ENCODE measurements at places on chromosomes 5 and 9.

- DNase-seq, result no peak
These were observed 19.0 kb upstream of the C1QTNF3 start for GRCh38 chr5:34061993-34062392.

GRCh38 chr5:157212307-157212706, 31.7 kb downstream of the ITK start:
- DNase-seq, result no peak

- DNase-seq, result no peak
These were observed 71.3 kb upstream of the CXCL14 start for GRCh38 chr5:135650081-135650480.

DNA sequence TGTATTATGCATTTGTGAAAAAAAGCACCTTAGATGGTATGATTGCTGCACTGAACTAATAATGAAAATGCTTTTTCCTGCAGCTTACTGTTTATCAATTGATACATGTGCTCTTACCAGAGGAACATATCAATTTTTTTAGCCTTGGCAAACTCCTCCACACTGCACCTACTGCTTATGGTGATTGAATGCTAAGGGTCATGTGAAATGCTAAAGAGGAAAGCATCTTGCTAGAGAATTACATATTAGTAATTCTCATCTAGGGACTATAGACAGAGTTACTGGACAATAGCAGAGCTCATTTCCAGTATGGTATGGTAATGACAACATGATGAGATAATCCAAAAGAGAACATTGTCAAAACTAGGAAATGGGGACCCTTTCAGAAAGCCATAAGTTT, 817.1 kb downstream of the CDH12 start:
- DNase-seq, result no peak

- DNase-seq, result no peak
These were observed 50.3 kb downstream of the SEMA6A start for GRCh38 chr5:116524051-116524904.

DNA sequence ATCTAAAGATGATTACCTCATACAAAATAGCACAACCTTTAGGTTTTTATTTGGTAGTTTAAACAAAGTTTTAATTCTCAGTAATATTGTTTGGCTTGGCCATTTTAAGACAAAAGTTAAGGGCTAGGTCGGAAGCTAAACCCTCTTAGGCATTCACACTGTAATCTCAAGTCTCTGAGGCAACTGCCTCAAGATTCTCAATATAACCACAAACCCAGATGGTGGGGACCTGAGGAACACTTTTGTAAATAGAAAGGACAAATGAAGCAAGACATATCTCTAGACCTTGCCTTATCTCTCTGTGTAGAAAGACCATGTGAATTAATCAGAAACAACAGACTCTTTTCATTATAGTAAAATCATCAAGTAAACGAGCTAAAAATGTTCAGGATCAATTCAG, 500.2 kb upstream of the CDH6 start:
- no peak for DNase-seq

- DNase-seq, result no peak
These were observed 110.5 kb downstream of the GAS1 start for GRCh38 chr9:86836797-86837196.

DNA sequence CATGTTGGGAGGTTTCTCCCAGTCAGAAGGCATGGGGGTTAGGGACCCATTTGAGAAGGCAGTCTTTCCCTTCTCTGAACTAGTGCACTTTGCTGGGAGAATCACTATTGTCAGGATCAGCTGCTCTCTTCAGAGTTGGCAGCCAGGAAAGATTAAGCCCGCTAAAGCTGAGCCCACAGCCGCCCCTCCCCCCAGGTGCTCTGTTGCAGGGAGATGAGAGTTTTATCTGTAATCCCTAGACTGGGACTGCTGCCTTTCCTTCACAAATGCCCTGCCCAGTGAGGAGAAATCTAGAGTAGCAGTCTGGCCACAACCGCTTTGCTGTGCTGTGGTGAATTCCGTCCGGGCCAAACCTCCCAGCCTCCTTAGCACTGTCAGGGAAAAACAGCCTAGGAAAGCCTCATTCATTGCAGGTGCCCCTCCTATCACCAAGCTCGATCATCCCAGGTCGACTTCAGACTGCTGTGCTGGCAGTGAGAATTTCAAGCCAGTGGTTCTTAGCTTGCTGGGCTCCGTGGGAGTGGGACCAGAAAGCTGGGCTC, 69.8 kb downstream of the CNTLN start:
- no peak for DNase-seq

GRCh38 chr5:73027361-73027760, 71.5 kb downstream of the FCHO2 start:
- no peak for DNase-seq

DNA sequence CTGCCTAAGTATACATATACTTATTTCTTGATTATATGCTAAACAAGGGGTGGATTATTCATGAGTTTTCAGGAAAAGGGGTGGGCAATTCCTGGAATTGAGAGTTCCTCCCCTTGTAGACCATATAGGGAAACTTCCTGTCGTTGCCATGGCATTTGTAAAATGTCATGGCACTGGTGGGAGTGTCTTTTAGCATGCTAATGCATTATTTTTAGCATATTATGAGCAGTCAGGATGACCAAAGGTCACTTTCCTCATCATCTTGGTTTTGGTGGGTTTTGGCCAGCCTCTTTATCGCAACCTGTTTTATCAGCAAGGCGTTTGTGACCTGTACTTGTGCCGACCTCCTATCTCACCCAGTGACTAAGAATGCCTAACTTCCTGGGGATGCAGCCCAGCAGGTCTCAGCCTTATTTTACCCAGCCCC, 80.9 kb downstream of the ALDH7A1 start:
- DNase-seq, result no peak

DNA sequence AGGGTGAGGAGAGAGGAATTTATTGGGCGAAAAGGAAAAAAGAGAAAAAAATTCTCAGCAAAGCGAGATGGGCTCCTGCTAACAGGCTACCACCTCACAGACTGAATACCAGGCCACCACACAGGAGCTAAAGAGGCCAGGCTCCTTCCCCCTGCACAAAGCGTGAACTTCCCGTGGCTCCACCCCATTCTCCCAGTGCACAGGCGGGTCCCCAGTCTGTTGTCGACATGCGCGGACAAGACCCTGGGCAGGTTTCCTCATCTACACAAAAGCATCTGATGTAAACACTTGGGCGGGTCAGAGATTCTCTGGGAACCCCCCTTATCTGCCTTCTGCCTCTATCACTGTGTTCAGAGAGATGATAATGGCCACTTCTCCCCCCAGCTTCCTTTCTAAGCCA, 34.2 kb downstream of the IL31RA start:
- DNase-seq, result no peak

DNA sequence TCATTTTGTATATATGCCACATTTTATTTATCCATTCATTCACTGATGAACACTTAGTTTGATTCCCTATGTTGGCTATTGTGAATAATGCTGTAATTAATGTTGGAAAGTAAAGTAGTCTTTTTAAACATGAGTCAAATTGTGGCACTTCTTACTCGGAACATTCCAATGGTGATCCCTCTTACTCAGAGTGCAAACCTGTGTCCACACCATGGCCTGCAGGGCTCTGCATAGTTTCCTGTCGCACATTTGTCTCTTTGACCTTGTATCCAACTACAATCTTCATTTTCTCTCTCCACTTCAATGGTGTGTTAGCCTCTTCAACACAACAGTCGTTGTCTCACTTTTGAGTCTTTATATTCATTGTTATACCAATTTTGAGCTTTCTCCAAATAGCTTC, 98.1 kb upstream of the PAPPA start:
- DNase-seq, result no peak

DNA sequence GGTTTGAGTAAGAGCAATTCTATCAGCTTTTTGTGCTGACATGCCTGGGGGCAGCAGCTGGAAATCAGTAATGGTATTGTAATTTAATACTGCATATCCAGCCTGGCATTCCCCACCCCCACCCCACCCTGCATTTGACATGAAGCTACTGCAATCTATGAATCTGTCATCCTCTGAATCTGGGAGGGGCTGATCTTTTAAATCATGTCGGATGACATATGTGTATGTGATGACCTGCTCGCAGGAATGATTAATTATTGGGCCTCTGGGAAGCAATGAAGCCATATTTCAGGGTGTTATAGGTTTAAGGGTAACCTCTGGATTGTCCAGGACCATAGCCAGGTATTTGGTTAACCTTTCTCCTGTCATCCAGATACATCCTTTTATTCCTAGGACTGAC, 64.6 kb upstream of the RASGRF2 start:
- DNase-seq, result no peak

GRCh38 chr9:134680393-134681060, 38.9 kb downstream of the COL5A1 start:
- no peak for DNase-seq

DNA sequence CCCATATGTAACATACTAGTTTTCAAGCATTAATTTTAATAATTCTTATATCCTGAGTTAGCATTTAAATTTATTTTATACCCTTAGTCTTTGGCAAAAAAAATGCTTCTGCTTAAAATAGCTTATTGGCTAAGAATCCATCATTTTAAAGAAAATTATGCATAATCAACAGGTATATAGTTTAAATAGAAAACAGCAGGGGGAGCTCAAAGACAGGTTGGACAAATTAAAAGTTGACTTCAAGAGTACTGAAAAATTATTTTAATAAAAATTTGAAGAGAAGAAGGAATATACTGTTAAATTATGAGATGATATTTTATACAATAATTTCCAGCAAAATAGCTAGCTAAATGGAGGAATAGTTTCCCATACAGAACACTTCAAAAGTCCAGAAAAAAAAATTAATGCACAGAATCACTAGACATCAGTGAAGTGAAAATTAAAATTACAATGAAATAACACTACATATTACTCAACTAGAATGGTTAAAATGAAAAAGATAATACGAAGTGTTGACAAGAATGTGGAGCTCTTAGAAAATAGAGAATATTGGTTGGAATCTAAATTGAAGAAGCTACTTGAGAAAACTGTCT, 387.1 kb downstream of the PDE4D start:
- DNase-seq, result no peak

DNA sequence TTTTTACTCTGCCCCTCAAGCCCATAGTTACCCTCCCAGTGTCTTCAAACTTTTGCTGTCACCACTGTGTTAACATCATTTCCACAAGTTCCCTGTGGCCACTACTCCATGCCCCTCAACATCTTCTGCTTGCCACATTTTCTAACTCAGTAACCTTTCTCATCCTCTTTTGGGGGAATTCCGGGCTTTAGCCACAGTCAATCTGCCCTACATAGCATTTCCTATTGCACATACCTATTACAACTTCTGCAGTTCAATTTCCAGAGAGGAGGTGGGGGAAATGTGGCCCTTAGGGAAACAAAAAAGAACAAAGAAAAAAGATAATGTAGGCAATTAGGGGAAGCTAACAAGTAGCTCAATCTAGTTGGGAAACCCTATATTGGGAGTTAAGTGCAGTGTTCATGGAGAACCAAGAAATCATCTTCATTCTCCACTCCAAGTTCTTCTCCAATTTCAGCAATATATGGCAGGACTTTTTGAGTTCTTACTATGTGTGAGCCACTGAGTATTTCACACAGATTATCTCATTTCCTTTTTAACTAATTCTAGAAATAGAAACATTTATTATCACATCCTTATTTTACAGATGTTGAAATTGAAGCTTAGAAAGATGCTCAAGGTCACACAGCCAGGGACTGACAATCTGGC, 40.2 kb upstream of the LPAR1 start:
- DNase-seq, result no peak

- no peak for DNase-seq
These were observed 53.0 kb downstream of the BNC2 start for GRCh38 chr9:16817514-16817913.

- no peak for DNase-seq
These were observed 313.5 kb downstream of the ICE1 start for GRCh38 chr5:5736007-5736406.

- no peak for DNase-seq
These were observed 429.1 kb downstream of the NR2F1-AS1 start for GRCh38 chr5:93151896-93152295.

- DNase-seq, result no peak
These were observed 23.1 kb downstream of the GALNT12 start for GRCh38 chr9:98830554-98830953.

DNA sequence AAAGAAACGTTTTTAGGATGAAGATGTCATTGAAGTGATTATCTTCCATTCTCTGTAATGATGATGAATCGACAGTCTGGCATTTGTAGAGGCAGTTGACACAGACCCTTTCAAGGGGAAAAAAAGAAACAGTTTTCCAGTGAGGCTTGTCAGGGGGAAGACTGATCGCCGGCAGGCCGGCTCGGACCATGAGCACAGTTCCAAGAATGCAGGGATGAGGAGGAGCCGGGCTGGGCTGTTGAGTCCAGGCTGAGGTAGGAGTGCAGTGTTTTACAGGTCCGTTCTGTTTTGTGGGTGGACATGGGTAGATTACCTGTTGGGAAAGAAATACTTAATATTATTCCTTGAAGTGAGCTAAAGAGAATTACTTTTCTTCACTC, 194.6 kb downstream of the AOPEP start:
- DNase-seq, result no peak

DNA sequence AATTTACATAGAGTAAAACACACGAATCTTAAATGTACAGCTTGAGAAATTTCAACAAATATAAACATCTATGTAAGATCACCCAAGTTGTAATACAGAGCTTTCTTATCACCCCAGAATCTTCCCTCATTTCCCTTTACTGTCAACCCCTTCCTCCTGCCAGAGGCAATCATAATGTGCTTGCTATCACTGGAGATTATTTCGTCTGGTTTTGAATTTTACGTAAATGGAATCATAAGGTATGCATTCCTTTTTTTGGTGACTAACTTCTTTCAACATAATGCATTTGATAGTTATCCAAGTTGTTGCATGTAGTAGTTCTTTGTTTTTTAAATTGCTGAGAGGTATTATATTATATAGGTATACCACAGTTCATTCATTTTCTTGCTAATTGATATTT, 37.5 kb upstream of the GPR151 start:
- no peak for DNase-seq

- no peak for DNase-seq
These were observed 4.7 kb downstream of the EGFL7 start for GRCh38 chr9:136667214-136667939.

DNA sequence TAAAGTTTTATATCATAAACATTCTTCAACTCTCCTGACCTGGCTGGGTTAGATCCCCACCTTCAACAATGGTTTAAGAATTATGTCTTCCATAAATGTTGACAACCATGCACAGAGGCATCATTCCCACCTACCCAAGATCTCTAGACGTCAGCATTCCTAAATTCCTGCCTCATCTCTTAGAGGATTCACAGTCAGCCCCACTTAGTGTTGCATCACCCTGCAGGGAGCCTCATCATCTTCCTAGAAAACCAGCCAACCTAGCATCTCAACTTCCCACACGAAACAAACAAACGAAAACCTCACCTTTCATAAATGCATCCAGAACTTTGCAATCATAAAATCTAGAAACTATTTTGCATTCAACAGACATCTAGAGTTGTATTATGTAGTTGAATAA, 816.1 kb upstream of the C9orf72 start:
- no peak for DNase-seq

GRCh38 chr9:125241863-125242739, 958 bp upstream of the HSPA5 start:
- DNase-seq, result no peak
